ENCODE measurements at places on chromosomes 5 and 9.

- no peak overlapping the region for H3K27ac ChIP-seq
- H3K36me3 ChIP-seq: no peaks in the 10 kb centered on the region
- peaks cover 5% of the 10 kb centered on the region for H3K27me3 ChIP-seq
Observed at GRCh38 chr5:73921741-73922140, 295.7 kb downstream of the ARHGEF28 start.

GRCh38 chr5:133907075-133907474 is 61.4 kb downstream of the C5orf15 start:
- no peak overlapping the region for H3K4me3 ChIP-seq
- H3K36me3 ChIP-seq: no peaks in the 10 kb centered on the region
- H3K4me1 ChIP-seq: no peaks in the 10 kb centered on the region
- no peaks in the 10 kb centered on the region for H3K27me3 ChIP-seq
- DNase-seq: no peak
- H3K27ac ChIP-seq: no peak overlapping the region

DNA sequence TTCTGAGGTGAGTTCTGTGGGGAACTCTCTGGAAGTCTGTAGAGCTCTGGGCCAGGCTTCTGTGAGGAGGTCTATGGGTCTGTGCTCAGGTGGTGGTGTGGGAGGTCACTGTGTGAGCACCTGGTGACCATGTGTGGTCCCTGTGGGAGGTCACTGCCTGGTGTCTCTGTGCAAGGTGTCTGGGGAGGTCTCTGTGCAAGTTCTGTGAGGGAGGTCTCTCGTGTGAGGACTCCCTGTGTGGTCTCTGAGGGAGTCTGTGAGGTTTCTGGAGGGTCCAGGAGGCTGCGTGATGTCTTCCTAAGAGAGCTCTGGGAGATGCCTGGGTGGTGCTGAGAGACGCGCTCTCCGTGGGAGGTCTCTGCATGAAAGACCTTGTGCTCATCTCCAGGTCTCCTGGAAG is 6.0 kb upstream of the SPATA31E1 start:
- H3K4me1 ChIP-seq: no peaks in the 10 kb centered on the region
- H3K27me3 ChIP-seq: no peaks in the 10 kb centered on the region
- no peak overlapping the region for H3K27ac ChIP-seq
- H3K36me3 ChIP-seq: no peaks in the 10 kb centered on the region
- H3K4me3 ChIP-seq: no peak overlapping the region
- no peak for DNase-seq

DNA sequence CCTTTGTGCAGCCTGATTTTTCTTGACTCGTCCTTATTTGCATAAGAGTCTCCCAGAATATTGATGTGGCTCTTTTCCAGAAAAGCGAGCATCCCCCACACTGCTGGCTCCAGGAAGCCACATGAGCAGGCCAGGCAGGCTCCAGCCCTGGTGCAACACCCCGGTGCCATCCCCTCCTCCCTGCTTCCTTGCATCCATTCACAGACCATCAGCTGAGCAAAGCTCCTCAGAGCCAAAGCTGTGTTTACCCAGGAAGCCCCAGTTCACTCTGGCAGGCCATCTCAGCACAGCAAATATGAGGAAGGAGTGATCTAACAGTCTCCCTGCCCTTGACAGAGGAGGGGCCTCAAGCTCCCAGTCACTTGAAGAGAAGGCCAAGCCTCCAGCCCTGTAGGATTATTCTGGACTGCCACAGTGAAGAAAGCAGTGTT is 34.4 kb downstream of the INSYN2B start:
- H3K27me3 ChIP-seq: no peaks in the 10 kb centered on the region
- no peaks in the 10 kb centered on the region for H3K36me3 ChIP-seq
- no peaks in the 10 kb centered on the region for H3K4me1 ChIP-seq
- H3K27ac ChIP-seq: no peak overlapping the region
- no peak overlapping the region for H3K4me3 ChIP-seq

DNA sequence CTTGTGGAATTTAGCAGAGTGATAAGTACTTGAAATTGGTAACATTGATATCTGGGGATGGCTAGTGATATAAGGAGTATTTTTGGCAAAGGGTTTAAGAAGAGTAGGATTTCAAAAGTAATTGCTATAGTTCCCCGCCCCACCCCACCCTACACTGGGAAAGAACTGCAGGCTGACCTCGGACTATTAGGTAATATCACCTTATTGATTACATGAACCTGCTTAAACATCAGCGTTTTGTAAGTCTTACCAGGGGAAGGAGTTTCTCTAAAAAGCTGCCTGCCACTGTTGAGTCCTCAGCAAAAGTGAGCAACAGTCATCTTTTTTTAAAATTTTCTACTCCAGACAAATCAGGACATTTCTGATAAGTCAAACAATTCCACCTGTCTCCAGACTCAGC is 337.3 kb downstream of the DTWD2 start:
- H3K4me3 ChIP-seq: no peak overlapping the region
- H3K36me3 ChIP-seq: no peaks in the 10 kb centered on the region
- no peaks in the 10 kb centered on the region for H3K27me3 ChIP-seq
- no peaks in the 10 kb centered on the region for H3K4me1 ChIP-seq

- H3K4me1 ChIP-seq: peaks cover 21% of the 10 kb centered on the region
- H3K4me3 ChIP-seq: no peak overlapping the region
- H3K27me3 ChIP-seq: no peaks in the 10 kb centered on the region
- no peaks in the 10 kb centered on the region for H3K36me3 ChIP-seq
Observed at GRCh38 chr9:135982499-135983207, 21.5 kb upstream of the UBAC1 start.

GRCh38 chr5:151682751-151683331 is 3.9 kb downstream of the SPARC start:
- H3K27me3 ChIP-seq: no peaks in the 10 kb centered on the region
- no peaks in the 10 kb centered on the region for H3K36me3 ChIP-seq
- no peak for DNase-seq
- H3K27ac ChIP-seq: no peak overlapping the region
- no peaks in the 10 kb centered on the region for H3K4me1 ChIP-seq
- no peak overlapping the region for H3K4me3 ChIP-seq

GRCh38 chr5:5795074-5795771 is 372.7 kb downstream of the ICE1 start:
- H3K36me3 ChIP-seq: no peaks in the 10 kb centered on the region
- no peak overlapping the region for H3K4me3 ChIP-seq
- no peaks in the 10 kb centered on the region for H3K4me1 ChIP-seq
- no peaks in the 10 kb centered on the region for H3K27me3 ChIP-seq

GRCh38 chr9:137095664-137096517 is 9.1 kb downstream of the MAN1B1 start:
- peak; percentile 80 for DNase-seq
- H3K27ac ChIP-seq: peak overlapping the region; percentile 78
- no peaks in the 10 kb centered on the region for H3K27me3 ChIP-seq

GRCh38 chr9:81669041-81669651 is 20.2 kb downstream of the TLE1 start:
- H3K27me3 ChIP-seq: no peaks in the 10 kb centered on the region
- no peak overlapping the region for H3K4me3 ChIP-seq
- H3K27ac ChIP-seq: no peak overlapping the region
- DNase-seq: no peak

DNA sequence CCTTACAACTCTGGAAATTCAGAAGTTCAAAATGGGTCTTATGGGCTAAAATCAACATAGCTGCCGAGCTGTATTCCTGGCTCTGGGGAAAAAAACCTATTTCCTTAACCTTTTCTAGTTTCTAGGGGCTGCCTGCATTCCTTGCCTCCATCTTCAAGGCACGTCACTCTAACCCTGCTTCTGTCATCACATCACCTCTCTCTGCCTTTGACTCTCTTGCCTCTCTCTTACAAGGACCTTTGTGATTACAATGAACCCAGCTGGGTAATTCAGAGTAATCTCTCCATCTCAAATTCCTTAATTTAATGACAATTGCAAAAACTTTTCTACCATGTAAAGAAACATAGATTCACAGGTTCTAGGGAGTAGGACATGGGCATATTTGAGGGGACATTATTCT is 103.1 kb upstream of the SMC2 start:
- no peak overlapping the region for H3K4me3 ChIP-seq
- no peaks in the 10 kb centered on the region for H3K36me3 ChIP-seq
- H3K27ac ChIP-seq: no peak overlapping the region
- no peak for DNase-seq

DNA sequence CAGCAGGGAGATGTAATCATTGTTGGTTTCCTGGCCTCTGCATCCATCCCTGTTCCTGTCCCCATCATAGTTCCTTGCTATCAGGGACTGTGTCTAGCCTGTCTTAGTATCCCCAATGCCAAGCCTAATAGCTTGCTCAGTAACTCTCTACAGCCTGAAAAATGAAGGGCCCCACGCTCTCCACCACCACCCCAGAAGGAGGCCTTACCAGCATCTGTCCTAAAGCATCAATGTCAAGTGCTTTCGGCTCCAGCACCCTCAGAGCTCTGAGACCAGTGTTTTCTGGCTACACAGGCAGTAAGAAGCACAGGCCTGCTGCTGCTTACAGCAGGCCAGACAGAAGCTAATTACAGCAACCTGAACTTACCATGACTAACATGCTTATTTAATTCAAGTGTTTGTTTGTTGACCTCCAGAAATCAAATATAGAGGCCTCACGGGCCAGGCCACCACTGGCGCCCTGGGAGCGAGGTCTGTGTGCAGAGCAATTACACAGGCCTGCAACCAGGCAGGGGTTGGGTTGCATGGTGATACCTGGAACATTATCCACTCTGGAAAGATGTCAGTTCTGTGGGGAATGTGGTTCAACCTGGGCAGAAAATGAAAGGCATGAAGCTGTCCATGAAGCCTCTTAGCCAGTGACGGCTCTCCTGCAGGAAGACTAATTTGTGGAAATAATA is 124.3 kb downstream of the SLC1A3 start:
- no peaks in the 10 kb centered on the region for H3K4me1 ChIP-seq
- no peak overlapping the region for H3K4me3 ChIP-seq
- no peak for DNase-seq
- no peak overlapping the region for H3K27ac ChIP-seq

GRCh38 chr5:80607832-80608231 is 37.8 kb upstream of the ANKRD34B start:
- no peak overlapping the region for H3K27ac ChIP-seq
- no peaks in the 10 kb centered on the region for H3K4me1 ChIP-seq
- H3K4me3 ChIP-seq: no peak overlapping the region
- no peaks in the 10 kb centered on the region for H3K27me3 ChIP-seq
- H3K36me3 ChIP-seq: no peaks in the 10 kb centered on the region

DNA sequence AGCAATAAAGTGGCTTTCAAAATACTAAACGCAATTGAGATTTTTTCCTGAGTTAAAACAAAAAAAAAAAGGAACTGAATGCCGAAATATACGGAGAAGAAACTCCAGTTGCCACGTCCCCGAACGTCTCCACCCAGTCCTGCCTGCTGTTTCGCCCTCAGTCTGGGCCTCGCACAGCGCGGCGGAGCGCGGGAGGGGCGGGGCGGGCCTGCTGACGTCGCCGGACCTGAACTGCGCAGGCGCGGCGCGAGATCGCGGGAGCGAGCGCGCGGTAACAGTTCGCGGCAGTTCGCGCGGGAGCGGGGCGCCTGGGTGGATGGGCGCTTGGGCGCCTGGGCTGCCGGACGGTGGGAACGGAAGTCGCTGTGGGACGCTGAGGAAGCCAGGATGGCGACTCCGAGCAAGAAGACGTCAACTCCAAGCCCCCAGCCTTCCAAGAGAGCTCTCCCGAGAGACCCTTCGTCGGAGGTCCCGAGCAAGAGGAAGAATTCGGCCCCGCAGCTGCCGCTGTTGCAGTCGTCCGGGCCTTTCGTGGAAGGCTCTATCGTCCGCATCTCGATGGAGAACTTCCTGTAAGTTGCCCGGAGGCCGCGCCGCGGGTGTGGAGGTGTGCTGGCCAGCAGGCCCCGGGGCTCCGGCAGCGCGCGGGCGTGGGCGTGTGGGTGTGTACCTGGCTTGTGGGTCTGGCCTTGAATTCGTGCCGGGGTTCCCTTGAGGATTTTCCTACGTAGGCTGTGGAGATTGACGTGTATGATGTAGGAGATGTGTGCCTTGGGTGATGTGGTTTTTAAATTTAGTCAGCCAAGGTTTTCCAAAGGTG is at the start of gene SMC5:
SMC5 (plus strand) TSS at position 287 of the 820 bp plus-strand sequence; CDS start at position 388, 101 bp downstream.
- peak; percentile 91 for DNase-seq
- H3K4me3 ChIP-seq: peak within 1 kb of the TSS; percentile 95
- peak within 1 kb of the TSS; percentile 92 for H3K27ac ChIP-seq
- H3K27me3 ChIP-seq: no peaks in the 10 kb centered on the region

DNA sequence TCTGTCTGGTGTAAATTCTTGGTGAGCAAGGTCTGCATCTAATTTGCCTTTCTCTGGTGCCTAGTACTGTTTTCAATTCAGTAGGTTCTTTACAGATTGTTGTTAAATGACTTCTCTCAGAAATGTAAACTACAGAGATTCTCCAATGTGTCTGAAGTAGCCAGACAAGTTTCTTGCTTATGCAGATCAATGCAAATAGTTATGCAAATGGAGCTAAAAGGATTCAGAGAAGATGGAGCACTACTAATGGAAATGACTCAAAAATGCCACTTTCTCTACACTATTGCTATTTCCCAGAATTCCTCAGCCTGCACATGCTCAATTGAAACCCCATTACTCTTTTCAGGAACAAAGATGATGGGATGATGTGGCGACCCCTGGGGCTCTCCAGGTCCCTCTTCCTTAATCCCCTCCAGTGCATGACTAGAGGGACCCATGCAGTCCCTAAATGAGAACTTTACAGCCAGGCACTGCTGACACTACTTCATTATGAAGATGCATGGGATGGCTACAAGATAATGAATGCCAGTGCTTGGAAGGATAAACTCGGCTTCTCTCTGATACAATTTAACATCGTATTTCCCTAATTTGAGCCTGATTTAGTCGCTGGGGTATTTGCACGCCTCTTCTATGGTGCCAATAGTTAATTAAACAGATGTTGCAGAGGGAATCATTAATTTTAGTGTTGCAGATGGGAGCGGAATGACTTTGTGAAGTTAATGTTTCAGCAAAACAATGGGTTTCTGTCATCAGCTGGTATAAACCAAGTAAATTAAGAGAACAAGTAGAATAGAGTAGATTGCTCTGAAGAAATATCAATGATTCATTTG is 753.2 kb downstream of the TLR4 start:
- DNase-seq: no peak
- no peaks in the 10 kb centered on the region for H3K4me1 ChIP-seq
- H3K27ac ChIP-seq: no peak overlapping the region
- no peaks in the 10 kb centered on the region for H3K36me3 ChIP-seq
- H3K4me3 ChIP-seq: no peak overlapping the region
- H3K27me3 ChIP-seq: no peaks in the 10 kb centered on the region

GRCh38 chr5:43371821-43372220 is 40.4 kb downstream of the CCL28 start:
- H3K27ac ChIP-seq: no peak overlapping the region

DNA sequence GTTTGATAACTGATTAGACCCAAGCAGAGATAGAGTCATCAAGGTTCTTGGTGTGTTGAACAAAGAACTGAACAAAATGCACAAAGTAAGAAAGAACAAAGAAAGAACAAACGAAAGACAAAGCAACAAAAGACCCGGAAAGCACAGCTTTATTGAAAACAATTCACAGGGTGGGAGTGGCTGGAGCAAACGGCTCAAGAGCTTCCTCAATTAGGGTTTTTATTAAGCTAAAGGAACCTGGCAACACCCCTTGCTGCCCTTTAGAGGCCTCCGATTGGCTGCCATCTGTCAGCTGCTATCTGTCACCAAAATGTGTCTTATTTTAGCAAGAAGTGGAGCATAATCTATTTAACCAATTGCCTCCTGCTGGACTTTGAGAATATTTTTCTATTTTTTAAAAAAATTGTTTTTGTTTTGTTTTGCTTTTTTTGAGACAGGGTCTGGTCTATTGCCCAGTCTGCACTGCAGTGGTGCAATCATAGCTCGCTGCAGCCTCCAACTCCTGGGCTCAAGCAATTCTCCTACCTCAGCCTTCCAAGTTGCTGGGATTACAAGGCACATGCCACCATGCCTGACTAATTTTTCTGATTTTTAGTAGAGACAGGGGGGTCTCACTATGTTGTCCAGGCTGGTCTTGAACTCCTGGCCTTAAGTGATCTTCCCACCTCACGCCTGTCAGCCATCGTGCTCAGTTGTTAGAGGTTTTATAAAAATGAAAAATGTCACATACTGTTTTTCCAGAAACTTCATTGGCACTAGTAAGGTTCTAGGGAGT is 7.7 kb upstream of the ABO start:
- no peak for DNase-seq
- H3K27ac ChIP-seq: no peak overlapping the region
- H3K36me3 ChIP-seq: no peaks in the 10 kb centered on the region
- no peaks in the 10 kb centered on the region for H3K4me1 ChIP-seq
- no peaks in the 10 kb centered on the region for H3K27me3 ChIP-seq

Data from CD8-positive, alpha-beta memory T cell (primary cell).